ENCODE measurements at places on chromosomes 4 and X. TPM values are rescaled to one million over a fixed set of nuclear protein-coding genes. Genes with fewer than 3 reads are reported as not detected.

The FAM193A gene
- 31.4 TPM for total RNA-seq

The PCSK1N gene
- 21.3 TPM for total RNA-seq

The STK32B gene
- total RNA-seq = 4.1 TPM

The FAM47E gene
- total RNA-seq = 13.8 TPM

The MED12 gene
- total RNA-seq = 43.2 TPM

The SRPX gene
- 59.5 TPM for total RNA-seq

Measured in mucosa of gallbladder (tissue), 1 donor.